ENCODE measurements at places on chromosomes 16 and 17.

- no peak for DNase-seq
Measured at GRCh38 chr17:19978805-19979211, 1.2 kb upstream of the AKAP10 start.

- no peak for DNase-seq
Measured at GRCh38 chr16:88469615-88470395, 16.7 kb downstream of the ZFPM1 start.

DNA sequence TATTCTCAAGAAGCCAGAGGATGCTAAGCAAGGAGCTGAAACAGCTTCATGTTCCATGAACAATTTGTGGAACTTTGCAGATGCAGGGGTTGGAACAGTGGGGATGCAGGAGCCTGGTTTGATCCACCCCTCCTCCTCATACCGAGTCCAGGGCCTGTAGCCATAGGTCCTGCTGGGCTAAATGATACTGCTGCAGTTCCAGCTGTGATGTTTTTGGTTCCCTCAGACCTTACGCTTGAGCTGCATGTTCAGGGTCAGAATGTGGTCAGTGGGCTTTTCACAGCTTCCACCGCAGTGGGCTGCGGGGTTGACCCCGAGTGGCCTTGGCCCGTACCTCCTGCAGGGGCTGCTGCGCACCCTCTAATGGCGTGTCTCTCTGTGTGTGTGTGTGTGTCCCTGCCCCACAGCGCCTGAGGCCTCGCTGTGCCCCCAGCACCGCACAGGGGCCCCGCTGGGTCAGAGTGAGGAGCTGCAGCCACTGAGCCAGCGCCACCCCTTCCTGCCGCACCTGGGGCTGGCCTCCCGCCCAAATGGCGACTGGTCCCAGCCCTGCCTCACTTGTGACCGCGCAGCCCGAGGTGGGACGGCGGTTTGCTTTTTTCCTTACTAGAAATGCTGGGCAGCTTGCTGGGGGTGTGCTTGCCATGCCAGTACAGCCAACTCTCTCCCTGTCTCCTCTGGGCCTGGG, 48.2 kb downstream of the EPN2 start:
- DNase-seq = no peak

- DNase-seq = no peak
Measured at GRCh38 chr17:61379457-61380216, 20.0 kb upstream of the TBX2 start.

DNA sequence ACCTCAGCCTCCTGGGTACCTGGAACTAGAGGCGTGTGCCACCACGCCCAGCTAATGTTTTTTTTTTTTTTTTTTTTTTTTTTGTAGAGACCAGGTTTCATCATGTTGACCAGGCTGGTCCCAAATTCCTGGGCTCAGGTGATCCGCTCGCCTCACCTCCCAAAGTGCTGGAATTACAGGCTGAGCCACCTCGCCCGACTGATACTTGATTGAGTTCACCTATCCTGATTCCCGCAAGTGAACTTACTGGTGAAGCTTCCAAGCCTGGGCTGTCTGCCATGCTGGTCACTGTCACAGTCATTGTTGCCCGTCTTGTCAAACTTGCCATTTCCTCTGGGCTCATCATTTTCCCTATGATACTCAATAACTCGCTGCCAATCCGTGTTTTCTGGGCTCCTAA, 71.1 kb upstream of the MTMR4 start:
- DNase-seq = no peak

DNA sequence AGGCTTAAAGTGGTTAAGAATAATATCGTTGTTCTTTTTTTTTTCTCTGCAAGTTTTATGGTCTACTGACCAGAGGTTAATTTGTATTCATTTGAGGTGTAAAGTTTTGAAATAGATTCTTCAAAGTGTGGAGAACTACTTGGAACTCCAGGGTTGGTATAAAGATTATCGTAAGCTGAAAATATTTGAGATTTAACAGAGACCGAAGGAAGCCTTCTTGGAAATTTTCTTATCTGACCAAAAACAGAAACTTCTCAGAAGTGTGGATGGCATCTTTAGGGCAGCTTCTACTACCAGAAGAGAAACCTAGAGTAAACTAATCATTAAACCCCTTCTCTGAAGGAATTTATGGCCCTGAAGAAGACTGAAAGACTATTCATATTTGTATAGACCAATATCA, 206.8 kb upstream of the MON1B start:
- no peak for DNase-seq

DNA sequence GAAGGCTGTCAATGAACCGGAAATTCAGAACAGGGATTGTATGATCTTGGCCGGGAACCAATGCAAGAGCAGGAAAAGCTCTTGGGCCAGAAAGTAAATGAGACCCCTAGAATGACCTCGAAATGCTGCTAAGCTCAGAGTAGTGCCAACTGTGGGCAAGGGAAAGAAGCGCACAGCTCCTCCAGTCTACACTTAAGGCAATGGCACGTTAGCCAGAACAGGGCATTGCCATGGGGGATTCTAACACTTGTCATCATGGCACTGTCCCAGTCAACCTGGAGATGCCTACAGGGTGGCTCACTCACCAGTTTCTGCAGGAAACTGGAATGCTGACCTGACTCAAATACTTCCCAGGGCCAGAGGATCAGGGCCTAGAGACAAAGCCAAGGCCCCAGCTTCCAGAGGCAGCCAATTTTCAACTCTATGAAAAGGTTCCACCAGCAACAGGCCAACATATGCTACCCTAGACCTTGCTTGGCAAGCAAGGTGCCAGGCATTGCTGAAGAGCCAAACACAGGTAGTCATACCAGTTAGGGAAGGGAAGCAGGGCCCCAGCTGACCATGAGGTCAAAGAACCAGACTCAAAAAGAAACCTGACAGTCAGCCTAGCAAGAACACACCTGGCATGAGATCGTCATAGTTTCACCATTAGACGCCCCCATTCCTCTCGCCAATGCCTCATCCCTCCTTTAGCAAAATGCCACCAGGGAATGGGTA, 34.9 kb downstream of the ARHGAP17 start:
- DNase-seq = no peak

DNA sequence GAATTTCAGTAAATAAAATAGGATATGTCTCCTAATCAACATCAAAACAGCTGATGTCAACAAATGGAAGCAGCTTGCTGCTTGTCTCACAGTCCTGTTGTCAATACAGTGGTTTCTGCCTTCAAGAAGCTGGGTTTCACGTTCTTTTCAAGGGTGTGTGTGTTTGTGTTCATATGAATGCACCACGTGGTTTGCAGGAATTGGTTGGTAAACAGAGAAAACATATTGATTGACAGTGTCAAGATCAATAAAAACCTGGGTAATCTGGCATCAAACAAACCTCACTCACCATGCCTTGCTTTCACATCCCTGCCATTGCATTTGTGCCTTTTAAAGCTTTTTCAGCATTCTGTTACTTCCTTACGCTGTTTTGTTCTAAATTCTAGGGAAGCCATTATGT, 585.7 kb upstream of the CA10 start:
- no peak for DNase-seq

- no peak for DNase-seq
Measured at GRCh38 chr17:64653985-64654355, 8.1 kb downstream of the SMURF2 start.

- peak; percentile 65 for DNase-seq
Measured at GRCh38 chr17:57114085-57114673, 29.1 kb downstream of the AKAP1 start.

GRCh38 chr17:66526827-66527226, 224.4 kb downstream of the PRKCA start:
- DNase-seq = no peak

- no peak for DNase-seq
Measured at GRCh38 chr17:82863383-82863940, 23.6 kb upstream of the ZNF750 start.

DNA sequence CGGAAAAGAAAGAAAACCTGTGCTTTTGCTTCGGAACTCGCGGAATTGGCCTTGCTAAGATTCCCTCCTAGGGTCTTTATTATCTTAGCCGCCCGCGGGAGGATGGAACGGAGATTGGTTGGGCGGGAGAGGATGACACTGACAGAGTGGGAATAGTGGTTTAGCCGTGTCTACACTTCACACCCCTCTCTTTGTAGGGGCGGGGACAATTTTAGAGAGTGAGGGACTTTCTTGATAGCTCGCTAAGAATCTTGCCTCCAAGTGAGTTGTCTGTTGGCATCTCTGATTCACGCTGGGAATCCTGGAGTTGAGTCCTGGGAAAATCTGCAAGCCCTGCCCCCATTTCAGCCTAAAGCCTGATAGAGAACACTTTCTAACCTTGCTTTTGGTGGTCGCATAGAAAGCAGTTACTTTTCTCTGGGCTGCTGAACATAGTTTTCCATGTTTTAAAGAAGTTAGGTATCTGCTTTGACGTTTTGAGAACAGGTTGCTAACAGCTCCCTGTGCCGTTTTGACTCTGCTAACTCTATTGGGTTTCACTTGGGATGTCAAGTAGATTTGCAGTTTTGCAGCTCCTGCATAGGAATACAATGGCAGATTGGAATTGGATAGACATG, 697 bp downstream of the NOL11 start:
- peak; percentile 81 for DNase-seq

DNA sequence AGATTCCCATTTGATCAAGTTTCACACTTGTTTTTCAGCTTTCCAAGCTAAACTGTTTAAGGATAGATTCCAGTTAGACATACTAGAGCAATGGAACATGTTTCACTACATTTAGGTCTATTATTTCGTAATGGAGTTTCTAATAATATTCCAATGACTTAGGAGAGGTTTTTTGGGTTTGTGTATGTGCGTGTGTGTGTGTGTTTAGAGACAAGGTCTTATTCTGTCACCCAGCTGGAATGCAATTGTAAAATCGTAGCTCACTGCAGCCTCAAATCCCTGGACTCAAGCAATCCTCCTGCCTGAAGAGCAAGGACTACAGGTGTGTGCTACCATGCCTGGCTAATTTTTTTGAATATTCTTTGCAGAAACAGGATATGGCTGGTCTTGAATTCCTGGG, 426.3 kb downstream of the ZFHX3 start:
- no peak for DNase-seq

GRCh38 chr16:79042886-79043285, 557.7 kb downstream of the MAF start:
- DNase-seq = no peak

DNA sequence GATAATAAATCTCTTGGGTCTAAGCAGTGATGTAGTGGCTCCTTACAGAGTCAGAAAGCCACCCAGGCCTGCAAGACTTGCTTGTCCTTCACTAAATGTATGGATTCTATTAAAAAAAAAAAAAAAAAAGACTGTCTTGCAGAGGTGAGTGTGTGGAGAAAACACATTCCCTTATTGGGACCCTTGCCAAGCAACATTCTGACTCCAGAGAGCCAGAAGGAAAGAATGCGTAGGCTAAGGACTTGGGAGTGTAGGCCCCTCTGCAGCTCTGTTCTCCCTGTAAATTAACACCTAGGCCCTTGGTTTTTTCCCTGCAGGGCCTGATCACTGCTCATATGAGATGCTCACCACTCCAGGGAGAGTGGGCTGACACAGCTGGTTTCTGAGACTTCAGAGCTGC, 17.8 kb downstream of the SCPEP1 start:
- DNase-seq = no peak
